ENCODE measurements at places on chromosomes 13 and 19. TPM values are rescaled to one million over a fixed set of nuclear protein-coding genes. Genes with fewer than 3 reads are reported as not detected.

Gene SELENOV
- not detected for total RNA-seq

Gene ATP4B
- not detected for total RNA-seq

Gene OR2Z1
- not detected for total RNA-seq

Gene DACH1
- total RNA-seq = not detected

Gene ZNF229
- 18.8 TPM for total RNA-seq

Gene METTL21C
- not detected for total RNA-seq

Gene SYNGR4
- total RNA-seq = not detected

Gene CGB8
- 2.3 TPM for total RNA-seq

Gene SOX1
- total RNA-seq = not detected

Gene PPFIA3
- total RNA-seq = 8.1 TPM

Gene ACER1
- not detected for total RNA-seq

Gene SLC25A41
- total RNA-seq = not detected

Gene PLVAP
- total RNA-seq = not detected

Gene CTXN1
- 0.39 TPM for total RNA-seq

Gene RPS16
- 123 TPM for total RNA-seq

Gene HSD11B1L
- total RNA-seq = 13.0 TPM

Gene NKPD1
- 2.9 TPM for total RNA-seq

Gene MVB12A
- total RNA-seq = 47.9 TPM

Gene OSCAR
- 0.39 TPM for total RNA-seq

Gene PGPEP1
- 9.3 TPM for total RNA-seq

Gene ZNF880
- total RNA-seq = 29.0 TPM

Gene ATP4A
- total RNA-seq = not detected

Gene RFPL4AL1
- not detected for total RNA-seq

Gene PALM
- 1.2 TPM for total RNA-seq

Gene WDR88
- not detected for total RNA-seq

Gene CCL25
- total RNA-seq = not detected

Gene KISS1R
- not detected for total RNA-seq

Gene SCGB2B2
- total RNA-seq = 0.79 TPM

Gene GJA3
- total RNA-seq = 0.22 TPM

Gene ZNF470
- 4.3 TPM for total RNA-seq

Gene AP1M2
- total RNA-seq = 113 TPM

Gene SLAIN1
- not detected for total RNA-seq

Gene RASGRP4
- total RNA-seq = not detected

Gene SERPINE3
- total RNA-seq = under 0.01 TPM

Gene PRR19
- total RNA-seq = 1.2 TPM

Gene SLC15A1
- total RNA-seq = not detected

Gene S1PR4
- total RNA-seq = 0.11 TPM

Gene TMEM190
- 2.0 TPM for total RNA-seq

Gene LILRB4
- total RNA-seq = not detected

Gene ETFB
- 82.1 TPM for total RNA-seq

Gene FOSB
- total RNA-seq = 32.8 TPM

Gene AMER2
- total RNA-seq = 0.43 TPM

Gene PLIN4
- not detected for total RNA-seq

Gene SLC17A7
- under 0.01 TPM for total RNA-seq

Gene CHST8
- under 0.01 TPM for total RNA-seq

Gene ZFP82
- 8.2 TPM for total RNA-seq

Gene IZUMO4
- 0.65 TPM for total RNA-seq

Gene ZNF724
- total RNA-seq = 7.3 TPM

Gene MICU2
- total RNA-seq = 28.7 TPM

Measured in placental epithelial cell (primary cell).